ENCODE measurements at places on chromosomes 3 and 15.

DNA sequence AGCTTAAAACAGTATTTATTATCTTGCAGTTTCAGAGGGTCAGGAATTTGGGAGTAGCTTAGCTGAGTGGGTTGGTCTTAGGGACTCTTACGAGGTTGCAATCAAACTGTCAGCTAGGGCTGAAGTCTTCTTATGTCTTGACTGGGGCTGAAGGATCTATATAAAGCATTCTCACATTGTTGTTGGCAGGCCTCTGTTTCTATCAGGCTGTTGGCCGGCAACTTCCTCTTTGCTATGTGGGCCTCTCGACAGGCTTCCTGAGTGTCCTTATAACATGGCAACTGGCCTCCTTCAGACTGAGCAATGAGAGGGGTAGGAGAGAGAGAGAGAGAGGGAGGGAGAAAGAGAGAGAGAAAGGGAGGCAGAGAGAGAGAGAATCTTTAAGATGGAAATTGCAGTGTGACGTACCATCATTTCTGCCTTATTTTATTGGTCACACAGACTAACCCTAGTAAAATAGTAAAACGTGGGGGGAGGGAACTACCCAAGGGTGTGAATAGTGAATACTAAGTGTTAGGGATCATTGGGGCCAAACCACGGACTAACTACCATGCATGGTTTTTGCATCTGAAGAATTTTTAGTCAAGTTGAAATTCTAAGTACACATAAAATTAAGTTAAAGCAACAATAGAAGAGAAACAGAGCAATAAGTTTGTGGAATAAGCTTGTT, 16.1 kb downstream of the FGF7 start:
- DNase-seq: no peak

- DNase-seq: no peak
Observed at GRCh38 chr3:89227218-89227617, 119.8 kb downstream of the EPHA3 start.

GRCh38 chr15:64209680-64210334, 47.0 kb upstream of the PPIB start:
- DNase-seq: no peak

DNA sequence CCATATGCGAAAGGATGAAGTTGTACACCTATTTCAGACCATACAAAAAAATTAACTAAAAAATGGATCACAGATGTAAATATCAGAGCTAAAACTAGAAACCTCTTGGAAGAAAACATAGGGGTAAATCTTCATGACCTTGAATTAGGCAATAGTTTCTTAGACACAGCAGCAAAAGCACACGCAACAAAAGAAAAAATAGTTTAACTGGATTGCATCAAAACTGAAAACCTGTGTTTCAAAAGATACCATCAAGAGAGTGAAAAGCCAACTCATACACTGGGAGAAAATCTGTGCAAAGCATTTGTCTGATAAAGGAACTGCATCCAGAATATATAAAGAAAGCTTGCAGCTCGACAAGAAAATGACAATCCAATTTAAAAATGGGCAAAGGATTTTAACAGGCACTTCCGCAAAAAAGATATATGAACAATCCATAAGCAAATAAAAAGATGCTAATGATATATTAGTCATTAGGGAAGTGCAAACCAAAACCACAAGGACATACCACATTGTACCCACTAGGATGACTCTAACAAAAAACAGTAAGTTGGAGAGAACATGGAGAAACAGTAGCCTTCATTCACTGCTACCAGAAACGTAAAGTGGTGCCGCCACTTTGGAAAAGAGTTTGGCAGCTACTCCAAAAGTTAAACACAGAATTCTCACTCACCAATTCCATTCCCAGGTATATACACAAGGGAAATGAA, 263.1 kb downstream of the ADAMTS17 start:
- DNase-seq: no peak

DNA sequence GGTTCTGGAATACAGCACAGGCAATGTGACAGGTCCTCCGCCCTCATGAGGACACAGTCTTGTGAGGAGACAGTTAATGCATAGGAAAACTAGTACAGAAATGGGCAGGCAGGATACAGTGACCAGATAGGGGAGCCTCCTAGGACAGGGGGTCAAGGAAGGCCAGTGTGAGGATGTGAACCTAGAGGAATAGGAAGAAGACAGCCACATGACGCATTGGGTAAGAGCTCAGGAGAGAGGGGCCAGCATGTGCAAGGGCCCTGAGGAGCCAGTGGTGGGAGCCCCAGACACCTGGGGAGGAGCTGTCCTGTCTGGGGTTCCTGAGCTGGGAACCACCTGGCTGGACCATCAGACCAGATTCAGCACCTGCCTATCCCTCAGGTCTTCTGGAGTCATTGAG, 15.6 kb downstream of the IRAK2 start:
- DNase-seq: no peak

DNA sequence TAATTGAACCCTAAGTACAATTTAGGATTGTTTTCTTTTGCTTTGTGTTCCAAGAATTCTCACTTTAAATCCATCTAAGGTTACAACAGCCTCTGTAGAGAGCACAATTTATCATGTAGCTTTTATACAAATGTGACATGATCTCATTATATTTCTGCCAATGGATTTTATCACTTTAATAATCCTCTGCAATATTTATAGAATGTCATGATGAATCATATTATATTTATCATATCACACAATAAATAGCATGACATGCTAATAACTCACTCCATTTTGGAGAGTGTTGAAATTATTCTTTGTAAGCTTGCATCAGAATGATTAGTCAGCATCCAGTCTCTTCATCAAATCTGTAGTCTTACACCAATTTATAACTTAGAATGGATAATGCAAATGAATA, 280.6 kb upstream of the ZNF717 start:
- DNase-seq: no peak

- DNase-seq: no peak
Observed at GRCh38 chr15:51425517-51426040, 84.1 kb downstream of the GLDN start.

- no peak for DNase-seq
Observed at GRCh38 chr15:26888761-26889160, 21.9 kb downstream of the GABRA5 start.

DNA sequence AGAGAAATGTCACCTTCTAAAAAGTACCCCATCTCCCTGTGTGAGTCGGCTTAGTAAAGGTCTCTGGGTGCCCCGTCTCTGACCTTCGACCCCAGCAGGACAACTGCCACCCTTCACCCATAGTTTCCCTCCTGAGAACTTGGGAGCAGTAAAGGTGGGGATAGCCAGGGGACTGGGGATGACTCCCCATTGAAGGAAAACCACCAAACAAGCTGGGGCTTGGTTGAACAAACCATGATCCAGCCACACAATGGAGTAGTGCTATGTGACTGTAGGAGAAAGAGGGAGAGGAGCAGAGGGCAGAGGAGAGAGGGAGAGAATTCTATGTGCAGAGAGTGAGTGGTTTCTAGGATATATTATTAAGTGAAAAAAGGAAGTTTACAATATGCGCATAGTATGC, 33.7 kb downstream of the IDH3A start:
- DNase-seq: no peak

DNA sequence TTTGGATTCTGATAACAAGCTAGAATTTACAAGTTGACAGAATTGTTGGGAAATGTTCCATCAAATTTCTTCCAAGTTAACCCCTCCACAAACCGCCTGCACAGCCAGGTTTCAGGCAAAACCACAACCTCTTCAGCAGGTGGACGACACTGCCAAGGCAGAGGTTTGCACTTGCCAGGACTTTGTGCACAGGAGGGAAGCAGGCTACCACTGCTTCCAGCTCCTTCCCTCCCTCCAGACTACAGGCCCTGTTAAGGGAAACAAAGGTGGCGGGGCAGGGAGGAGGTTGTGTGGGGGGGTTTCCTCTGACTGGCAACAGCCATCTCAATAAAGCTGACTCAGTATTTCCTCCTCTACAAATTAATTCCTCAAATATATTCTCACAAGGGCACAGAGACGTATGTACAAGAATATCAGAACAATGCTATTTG, 42.2 kb downstream of the TBC1D2B start:
- peak; percentile 53 for DNase-seq

DNA sequence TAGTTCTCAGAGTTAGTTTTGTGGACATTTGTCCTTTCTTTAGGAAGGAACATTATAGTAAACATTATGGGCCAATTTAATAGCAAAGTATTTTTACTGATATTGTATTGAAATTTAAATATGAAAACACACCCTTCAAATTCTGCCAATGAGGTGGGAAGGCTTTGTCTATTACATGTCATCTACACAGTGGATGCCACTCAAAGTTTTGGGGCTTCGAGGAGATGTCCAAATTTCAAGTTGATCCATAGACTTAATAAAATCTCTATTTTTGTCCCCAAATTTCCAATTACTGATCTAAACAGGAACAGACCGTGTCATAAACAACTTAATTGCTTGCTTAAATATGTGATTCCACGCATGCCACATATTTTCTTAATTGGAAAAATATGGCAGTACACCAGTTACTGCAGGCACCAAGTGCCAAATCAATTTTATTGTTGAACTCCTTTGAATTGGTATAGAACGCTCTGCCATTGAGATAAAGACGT, 1.7 kb downstream of the SHOX2 start:
- DNase-seq: no peak

GRCh38 chr15:60647246-60647645, 168.3 kb upstream of the ICE2 start:
- DNase-seq: no peak

GRCh38 chr3:4735243-4735642, 242.1 kb downstream of the ITPR1 start:
- no peak for DNase-seq

DNA sequence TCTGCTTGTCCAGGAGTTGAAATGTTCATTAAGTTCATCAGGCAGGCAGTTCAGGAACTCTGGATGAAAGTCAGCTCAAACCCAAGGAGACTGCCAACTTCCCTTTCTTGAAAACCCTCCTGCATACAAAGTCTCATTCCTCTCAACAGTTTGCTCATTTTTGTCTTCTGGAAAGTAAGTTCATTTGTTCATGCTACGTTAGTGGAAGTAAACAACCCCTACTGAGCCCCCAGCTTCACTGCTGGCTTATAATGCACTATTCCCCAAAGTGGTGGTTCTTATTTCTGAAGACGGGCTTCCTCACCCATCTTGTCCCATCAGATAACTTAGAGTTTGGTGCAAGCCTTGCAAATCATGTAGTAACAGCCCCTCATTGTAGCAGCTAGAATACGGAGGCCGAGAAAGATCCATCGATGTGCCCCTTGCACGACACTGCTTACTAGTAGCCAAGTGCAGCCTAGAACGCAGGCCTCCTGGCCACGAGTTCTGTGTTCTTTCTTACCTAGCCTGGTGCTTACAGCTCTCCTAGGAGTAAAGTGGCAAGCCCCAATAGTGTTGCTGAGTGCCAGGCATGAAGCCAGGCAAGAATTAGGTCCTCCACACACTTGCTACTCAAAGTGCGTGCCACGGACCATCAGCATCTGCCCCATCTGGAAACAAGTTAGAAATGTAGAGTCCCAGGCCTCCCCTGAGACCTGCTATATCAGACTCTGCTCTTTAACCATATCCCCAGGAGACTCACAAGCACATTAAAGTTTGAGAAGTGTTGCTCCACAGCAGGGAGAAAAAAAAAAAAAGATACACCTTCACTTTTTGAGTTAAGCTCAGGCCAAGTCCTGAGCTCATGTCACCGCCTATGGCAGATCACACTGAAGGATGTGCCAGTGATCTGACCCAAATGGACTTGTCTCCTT, 82.5 kb downstream of the RFTN1 start:
- DNase-seq: no peak

DNA sequence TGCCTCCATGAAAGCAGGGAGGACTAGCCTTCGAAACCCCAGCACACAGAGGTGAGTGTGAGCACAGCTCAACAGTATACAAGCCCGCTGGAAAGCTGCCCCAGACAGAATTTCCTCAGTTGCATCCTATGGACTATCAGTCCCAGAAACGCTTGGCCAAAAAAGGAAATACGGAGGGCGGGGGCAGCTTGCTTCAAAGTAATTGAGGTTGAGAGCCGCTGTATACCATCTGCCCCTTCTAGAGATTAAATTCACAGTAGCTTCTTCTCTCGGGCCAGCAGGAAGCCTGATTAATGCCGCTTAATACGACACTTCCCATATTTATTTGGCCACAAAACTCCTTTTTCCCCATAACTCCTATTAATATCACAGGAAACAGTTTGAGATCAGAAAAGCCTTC, 88.7 kb downstream of the LIPC start:
- no peak for DNase-seq

- DNase-seq: no peak
Observed at GRCh38 chr3:57546616-57547015, 2.5 kb upstream of the DNAH12 start.

DNA sequence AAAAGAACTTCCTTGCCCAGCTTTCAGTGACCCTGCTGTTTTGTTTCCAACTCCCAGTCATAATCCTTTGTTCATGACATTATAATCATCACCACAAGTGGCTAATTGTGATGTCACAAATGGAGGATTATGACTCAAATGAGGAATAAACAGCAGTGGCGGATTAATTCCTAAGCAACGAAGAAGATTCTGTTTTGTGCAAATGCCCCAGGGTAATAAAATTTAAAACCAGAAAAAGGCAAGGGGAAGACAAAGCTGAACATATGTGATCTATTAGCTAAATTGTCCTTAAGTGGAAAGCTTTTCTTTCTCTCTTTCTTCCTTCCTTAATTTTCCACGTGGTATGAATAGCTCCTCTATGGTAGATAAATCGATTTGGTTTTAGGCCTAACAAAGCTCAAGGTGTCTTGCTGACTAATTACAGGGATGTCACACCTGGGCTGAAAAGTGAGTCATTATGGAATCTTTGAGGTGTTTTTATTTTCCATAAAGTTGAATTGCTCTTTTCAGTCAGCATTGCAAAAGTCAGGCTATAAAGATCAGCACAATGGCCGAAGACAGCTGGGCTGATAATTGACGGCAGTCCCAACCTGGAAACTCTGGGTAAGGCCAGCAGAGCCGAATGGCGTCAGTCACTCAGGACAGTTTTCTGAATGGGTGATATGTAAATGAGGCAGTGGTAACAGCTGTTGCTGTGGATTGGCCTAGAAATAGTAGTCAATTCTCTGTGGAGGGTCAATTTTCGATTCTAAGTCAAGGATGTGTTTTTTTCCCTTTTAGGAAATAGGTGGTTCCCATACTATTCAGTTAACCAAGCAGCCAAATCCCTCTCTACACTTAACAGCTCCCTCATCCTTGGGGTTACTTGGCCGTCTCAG, 121.5 kb downstream of the PTPRG start:
- DNase-seq: no peak

- DNase-seq: no peak
Observed at GRCh38 chr3:123740391-123740822, 143.7 kb downstream of the MYLK start.

GRCh38 chr15:95347837-95348236, 982.7 kb upstream of the NR2F2 start:
- DNase-seq: no peak

GRCh38 chr3:57165641-57166040, 488 bp upstream of the IL17RD start:
- DNase-seq: no peak

GRCh38 chr3:48748754-48749153, 31.7 kb upstream of the IP6K2 start:
- no peak for DNase-seq

GRCh38 chr15:40342416-40343320, 1.9 kb upstream of the CCDC9B start:
- no peak for DNase-seq

- DNase-seq: no peak
Observed at GRCh38 chr15:33051528-33051927, 143.0 kb downstream of the FMN1 start.

- no peak for DNase-seq
Observed at GRCh38 chr15:84697236-84697990, 18.5 kb downstream of the SEC11A start.

- no peak for DNase-seq
Observed at GRCh38 chr15:24858737-24859601, 95.8 kb upstream of the SNRPN start.
